ENCODE measurements at places on chromosomes 12 and 14.
A peak's percentile ranks its signal among the peaks of the same experiment; 100 is the strongest.

- DNase-seq = peak; percentile 86
These were observed at the start of gene CFAP73 for GRCh38 chr12:113149361-113150150. TSS of gene CFAP73 (plus strand) at chr12:113149724. CDS start at chr12:113149858, 134 bp downstream.

DNA sequence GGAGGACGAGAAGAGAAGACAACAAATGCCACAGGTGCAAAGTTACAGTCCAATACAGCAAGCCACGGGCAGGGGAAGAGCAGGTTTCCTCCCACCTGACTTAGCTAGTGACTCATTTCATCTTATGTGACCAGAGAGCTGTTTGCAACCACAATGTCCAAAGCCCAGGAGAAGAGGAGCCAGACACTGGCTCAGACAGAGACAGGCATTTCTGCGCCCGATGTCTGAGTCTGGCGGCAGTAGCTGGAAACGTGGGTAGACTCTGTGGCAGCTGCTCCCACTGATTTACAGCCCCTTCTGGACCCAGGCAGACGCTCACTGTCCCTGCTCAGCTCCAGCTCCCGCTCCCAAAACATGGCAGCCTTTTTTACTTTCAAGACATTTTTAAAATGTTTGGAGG, 60.0 kb downstream of the CHGA start:
- no peak for DNase-seq

GRCh38 chr14:31955936-31956579, 121.0 kb upstream of the ARHGAP5 start:
- no peak for DNase-seq

DNA sequence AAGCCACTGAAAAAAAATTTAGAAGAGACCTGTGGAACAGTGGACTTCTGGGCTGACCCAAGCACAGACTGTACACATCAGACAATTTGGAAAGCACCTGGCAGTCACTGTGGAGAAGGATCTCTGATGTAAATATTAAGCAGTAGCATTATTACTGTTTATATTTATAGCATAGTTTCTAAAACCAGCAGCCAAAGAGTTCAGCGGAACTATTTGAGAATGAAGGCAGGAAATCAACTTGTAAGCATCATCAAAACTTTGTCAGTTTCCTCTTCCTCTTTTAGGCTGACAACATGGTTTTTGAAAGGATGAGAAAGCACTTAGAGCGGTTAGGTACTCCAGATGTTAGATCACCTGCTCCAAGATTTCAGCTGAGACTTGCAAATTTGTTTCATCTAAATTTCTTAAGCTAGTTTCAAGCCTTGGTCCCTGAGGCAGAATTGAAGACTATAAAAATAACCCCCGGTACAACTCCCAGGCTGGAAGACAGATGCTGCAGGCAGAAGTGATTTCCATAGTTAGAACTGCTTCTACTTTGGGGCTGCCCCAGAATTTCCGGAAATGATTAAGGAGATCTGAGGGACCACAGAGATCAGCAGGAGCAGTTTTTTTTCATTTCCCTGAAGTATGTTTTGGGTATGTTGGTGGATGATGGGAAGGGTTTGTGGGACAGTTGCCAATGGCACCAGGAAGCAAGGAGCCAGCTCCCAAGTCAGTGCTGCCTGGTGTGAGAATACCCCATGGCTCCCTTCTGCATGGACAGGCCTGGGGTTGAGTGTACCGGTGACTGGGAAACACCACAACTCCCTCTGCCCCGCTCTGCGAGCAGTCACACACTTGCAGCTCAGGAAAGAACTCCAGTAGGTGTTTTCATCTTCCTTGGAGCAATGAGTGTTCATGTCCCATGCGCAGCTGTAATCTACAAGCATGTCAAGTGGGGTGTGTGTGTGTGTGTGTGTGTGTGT, 354.5 kb downstream of the NUAK1 start:
- DNase-seq = peak; percentile 20

GRCh38 chr14:77322951-77323350, 2.1 kb downstream of the GSTZ1 start:
- no peak for DNase-seq

GRCh38 chr14:105401699-105402098, 3.4 kb downstream of the TEX22 start:
- no peak for DNase-seq

DNA sequence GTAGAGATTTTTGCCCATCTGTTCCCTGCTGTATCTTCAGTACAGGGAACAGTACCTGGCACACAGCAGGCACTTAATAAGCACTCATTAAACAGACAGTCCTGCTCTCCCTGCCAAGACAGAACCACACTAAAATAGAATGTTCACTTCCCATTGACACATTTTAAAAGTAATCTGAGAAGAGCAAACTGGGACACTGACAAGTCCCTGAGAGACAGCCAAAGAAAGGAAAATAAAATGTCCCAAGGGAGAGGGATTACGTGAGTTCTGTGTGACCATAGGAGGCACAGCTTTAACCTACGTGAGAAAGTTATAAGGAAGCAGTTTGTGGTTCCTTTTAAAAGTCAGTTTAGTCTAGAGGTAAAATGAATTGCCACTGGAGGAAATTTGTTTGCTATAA, 43.9 kb upstream of the SYCP3 start:
- peak; percentile 56 for DNase-seq

Measured in fibroblast of skin of right biceps (primary cell).